ENCODE measurements at places on chromosomes 12 and 14.

DNA sequence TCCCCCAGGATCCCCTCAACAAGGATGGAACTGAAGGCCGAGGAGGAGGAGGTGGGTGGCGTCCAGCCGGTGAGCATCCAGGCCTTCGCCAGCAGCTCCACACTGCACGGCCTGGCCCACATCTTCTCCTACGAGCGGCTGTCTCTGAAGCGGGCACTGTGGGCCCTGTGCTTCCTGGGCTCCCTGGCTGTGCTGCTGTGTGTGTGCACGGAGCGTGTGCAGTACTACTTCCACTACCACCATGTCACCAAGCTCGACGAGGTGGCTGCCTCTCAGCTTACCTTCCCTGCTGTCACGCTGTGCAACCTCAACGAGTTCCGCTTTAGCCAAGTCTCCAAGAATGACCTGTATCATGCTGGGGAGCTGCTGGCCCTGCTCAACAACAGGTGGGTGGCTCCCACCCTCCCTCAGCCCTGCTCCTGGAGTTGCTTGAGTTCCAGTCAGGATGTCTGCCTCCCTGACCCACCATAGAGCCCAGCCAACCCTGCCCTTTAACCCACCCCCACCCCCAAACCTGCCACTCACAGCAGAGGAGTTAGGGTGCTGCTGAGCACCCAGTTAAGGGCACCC is 1.4 kb downstream of the ASIC1 start:
- DNase-seq = no peak

DNA sequence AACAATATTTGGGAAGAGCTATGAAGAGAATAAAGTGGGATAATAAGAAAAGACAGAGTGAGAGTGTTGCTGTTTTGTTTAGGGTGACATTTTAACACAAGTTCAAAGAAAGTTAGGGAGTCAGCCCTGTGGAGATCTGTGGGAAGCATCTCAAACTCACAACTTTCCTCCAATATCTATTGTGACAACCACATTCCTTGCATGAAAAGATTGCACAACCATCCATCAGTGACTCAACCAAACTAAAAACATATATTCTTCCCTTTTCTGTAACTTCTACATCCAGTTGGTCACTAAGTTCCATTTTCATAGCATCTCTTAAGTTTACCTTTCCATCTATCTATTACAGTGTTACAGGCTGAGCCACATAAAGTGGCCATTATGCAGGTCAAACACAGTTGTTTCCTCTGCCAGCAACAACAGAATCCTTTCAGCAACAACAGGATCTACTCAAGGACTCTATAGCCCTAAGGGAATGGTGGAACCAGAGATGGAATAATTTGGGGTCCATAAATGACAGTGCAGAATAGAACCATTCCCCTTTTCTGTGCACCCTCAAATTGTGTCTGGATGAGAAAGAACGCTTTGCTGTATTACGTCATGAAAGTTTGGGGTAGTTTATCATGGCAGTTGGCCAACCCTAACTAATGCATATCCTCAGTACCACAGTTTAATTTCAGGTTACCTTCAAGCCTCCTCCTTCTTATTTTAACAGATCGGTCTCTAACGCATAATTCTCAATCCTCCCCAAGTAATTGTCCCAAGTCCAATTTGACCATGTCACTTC is 118.8 kb downstream of the ST8SIA1 start:
- no peak for DNase-seq

GRCh38 chr14:89007906-89008305 is 183.5 kb downstream of the TTC8 start:
- DNase-seq = no peak

GRCh38 chr14:104571246-104571645 is 8.3 kb upstream of the C14orf180 start:
- DNase-seq = no peak

- no peak for DNase-seq
Observed at GRCh38 chr12:130128790-130129735, 33.2 kb upstream of the FZD10 start.

GRCh38 chr12:106721915-106722314 is 52.6 kb upstream of the RIC8B start:
- DNase-seq = no peak

DNA sequence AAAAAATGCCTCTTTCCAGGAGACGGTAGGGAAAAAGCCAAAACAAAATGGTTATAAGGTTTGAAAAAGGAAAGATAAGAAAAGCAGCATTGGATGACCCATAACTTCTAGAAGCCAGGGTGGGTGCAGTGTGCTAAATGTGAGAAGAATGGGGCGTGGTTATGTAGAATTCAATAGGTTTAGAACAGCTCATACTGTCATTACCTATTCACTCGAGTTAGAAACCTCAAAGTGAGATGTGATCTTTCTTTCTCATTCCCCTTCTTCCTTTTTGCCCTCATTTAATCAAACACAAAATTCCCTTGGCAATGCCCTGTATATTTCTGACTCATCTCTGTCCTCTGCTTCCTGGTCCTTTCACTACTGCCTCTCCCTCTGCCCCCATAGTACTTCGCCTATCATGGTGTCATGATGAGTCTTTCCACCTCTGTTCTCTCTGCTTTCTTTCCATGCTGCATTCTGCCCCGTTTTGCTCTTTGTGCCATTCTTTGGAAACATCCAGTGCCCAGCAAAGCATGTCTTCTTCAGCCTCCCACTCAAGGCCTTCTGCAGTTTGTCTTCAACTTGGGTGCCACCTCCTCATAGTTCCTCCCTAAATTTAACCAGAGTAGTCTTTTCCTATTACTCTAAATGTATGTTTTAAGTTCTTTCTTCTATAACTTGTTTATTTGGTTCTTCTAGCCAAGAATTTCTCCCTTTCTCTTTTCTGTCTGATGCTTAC is 496.3 kb downstream of the NRXN3 start:
- no peak for DNase-seq

DNA sequence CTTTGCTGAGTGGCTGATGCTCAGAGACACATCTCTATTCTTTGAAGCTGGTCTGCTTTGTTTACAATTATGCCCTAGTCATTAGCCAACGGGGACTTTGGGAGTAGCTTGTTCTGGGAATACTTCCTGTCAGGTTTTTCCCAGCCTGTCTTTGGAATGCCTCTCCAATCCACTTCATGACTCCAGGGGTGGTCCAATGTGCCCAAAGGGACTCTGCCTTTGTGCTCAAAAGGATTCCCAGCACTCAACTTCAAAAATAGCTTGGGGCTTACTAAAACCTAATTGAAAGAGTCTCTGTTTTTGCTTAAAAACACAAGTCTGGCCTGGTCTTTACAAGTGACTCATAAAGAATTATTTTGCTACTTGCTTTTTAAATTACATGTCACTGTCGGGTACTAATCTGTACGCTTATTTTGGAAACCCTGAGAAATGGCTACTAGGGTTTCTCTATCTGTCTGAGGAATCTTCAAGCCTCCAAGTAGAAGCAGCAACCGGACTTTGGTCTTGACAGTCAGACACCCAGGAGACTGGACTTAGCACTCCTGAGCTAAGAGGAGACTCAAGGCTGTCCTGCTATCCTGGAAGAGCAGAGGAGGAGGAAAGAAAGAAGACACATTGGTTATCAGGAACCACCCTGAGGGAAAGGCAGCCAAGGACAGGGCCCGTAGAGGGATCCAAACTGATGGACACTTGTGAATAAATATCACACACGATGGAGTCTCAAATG is 20.7 kb downstream of the PHLDA1 start:
- no peak for DNase-seq

DNA sequence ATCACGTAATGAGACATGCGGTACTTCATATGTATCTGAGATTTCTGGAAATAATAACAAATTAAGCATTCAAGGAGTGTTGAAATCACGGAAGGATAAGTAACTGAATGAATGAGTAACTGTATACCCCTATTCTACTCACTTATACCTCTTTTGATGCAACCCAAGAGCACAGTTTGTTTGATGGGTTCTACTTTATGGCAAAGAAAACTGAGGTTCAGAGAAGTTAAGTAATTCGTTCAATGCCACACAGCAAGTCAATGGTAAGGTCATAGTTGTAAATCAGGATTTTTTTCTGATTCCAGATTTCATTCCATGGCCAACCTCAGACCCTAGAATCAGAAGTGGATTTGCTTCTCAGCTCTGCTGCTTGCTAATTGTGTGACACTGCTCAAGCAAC is 544.5 kb upstream of the TBX3 start:
- DNase-seq = no peak

DNA sequence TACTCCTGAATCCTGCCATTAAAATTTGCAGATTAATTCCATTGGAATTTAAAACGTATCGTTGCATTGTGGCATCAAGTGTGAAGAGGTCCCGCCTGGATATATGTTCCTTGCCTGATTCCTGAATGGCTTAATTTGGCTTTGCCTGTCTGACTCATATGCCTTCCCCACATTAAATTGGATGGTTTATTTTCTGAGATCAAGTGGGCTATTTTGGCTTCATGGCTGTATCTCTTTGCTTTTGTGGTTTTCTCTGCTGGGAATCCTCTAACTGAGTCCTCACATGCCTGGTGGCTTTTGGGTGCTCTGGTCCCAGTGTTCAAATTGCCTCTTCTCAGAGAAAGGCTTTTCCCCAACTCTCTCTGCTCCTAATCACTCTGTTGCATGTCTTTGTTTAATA is 127.9 kb upstream of the DYRK2 start:
- DNase-seq = no peak

DNA sequence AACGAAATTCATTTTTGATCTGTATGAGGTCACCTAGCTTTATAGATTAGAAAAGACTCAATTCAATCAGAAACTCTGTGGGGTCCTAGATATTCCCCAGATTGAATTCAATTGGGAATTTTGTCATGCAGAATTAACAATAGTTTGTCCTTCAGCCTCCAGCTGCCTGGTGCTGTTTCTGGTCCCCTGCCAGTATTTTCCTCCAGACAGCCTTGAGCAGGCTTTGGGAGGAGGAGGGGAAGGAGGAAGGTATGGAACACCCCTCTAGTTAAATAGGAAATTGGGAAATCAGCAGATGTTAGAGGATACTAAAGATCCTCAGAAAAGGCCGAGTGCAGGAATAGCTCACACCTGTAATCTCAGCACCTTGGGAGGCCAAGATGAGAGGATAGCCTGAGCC is 10.6 kb downstream of the GRIP1 start:
- no peak for DNase-seq

Measured in AG08395 (cell line).